ENCODE measurements at places on chromosomes 13 and 19.

DNA sequence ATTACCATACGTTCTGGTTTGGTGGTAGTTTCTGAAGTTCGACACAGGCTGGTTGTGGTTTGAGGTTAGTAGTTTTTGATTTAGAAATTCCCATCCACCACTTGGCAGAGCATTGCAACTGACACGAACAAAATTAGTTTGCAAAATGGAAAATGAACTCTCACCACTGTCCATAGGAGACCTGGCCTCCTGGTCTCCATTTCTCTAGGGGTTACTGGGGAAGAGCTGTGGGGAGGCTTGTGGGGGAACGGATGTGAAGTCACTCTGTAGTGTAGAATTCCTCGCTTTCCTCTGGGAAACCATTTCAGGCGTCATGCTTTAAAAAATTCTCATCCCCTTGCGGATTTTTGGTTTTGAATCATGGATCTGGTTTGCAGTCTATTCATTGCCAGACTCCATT, 321.5 kb upstream of the MAB21L1 start:
- DNase-seq, result no peak

- DNase-seq, result peak; percentile 76
Measured at GRCh38 chr19:10686661-10687517, 14.3 kb upstream of the QTRT1 start.

DNA sequence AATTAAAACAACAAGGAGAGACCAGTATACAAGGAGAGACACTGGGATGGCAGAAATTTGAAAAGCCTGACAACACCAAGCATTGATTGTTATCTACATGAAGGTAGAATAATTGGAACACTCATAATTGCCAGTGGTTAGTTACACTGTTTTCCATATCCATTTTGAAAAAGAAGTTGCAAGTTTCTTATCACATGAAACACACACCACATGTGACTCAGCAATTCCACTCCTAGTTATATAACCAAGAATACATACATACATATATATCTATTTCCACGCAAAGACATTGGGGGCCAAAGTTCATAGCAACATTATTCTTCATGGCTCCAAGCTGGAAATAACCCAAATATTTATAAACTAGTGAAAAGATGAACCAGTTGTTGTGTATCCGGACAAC, 15.2 kb upstream of the PABPC3 start:
- no peak for DNase-seq

- no peak for DNase-seq
Measured at GRCh38 chr19:36773223-36773579, 594 bp upstream of the ZNF850 start.

DNA sequence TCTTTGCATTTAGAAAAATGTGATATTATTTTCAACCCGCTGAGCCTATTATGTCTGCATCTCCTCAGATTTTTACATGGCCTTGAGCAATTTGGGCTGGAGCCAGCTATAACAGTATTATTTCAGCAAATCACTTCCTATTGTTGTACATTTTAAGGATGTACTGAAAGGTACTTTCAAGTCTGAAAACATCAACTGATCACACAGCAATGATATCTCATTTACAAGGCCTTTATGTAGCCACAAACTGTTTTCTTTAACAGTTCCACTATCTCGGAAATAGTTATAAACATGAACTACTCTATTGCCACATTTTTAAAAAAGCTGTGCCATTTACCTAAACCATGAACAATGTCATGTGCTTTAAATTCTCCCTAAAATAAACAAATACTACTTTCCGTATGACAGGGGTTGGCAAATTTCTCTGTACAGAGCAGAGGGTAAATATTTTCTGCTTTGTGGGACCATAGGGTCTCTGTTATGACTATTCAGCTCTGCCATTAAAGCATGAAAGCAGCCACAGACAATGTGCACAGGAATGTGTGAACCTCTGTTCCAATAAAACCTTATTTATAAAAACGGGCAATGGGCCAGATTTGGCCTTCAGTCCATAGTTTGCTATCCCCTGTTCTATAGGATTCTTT, 560.4 kb downstream of the GPC6 start:
- DNase-seq, result no peak

GRCh38 chr19:52734331-52734892, 432 bp downstream of the ZNF611 start:
- DNase-seq, result no peak

DNA sequence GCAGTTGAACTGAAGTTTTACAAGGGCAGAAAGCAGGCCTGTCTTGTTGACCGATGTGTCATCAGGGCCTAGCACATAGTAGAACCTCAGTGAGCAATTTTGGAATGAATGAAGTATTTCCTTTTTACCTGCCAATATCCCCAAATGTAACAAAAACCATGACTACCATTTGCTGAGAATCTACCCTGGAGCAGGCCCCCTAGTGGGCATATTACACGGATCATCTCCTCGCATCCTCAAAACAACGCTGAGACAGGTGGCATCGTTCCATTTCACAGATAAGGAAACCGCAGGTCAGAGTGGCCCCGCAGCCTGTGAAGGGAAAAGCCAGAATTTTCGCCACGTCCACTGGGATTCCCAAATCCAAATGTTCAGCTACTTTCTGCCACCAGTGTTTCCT, 77.9 kb downstream of the CACNA1A start:
- DNase-seq, result no peak

DNA sequence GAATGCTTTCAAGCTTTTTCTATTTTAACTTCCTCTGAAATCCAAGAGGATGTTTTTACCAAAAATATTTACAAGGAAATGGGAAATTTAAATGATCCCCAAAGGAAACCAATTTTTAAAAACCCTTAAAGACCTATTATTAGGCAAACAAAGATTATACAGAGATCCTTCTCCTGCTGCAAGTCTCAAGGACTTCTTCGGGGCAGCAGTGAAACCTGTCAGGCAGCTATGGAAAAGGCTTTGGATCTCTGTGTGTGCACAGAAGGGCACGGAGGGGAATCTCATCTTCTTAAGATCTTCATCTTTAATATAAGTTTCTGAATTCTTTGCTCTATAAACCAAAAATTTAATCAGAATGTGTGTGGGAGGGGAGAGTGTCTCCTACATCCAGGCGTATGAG, 36.0 kb upstream of the CLDN10 start:
- no peak for DNase-seq

DNA sequence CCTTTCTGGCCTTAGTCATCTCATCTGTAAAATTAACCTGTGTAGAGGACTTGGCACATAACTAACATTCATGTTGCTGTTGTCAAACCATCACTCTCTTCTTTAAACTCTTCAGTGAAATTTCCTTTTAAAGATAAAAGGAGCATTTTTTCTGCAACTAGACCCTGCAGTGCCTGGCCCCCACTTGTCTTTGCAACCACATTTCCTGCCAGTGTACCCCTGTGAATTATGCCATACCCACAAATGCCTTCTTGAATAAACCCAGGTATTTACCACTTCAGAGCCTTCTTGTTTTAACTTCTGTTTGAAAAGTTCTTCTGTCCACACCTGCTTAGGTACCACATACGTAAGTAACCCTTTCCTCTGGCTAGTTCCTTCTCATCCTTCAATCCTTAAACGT, 118.8 kb downstream of the CDK8 start:
- no peak for DNase-seq

DNA sequence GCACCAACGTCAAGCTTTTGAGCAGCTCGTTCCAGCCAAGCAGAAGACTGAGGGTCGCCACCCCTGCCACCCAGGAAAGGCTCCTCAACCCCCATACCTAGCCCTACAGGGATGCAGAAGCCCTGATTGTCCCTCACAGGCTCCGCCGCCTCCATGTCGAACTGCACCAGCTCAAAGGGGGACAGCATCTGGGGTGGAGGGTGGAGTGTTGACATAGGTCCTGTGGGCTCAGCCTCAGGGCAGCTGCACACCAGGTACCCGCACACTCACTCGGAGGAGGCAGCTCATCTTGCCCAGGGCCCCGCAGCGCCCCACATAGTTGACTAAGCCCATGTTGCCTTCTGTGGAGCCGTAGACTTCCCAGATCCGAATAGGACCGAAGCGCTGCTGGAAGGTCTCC, 11.6 kb downstream of the SLC27A5 start:
- no peak for DNase-seq

- DNase-seq, result peak; percentile 60
Measured at GRCh38 chr19:53333463-53334449, at the start of gene ZNF845. ZNF845 (plus strand) TSS chr19:53333749; CDS start chr19:53341308, 7,559 bp downstream.

- no peak for DNase-seq
Measured at GRCh38 chr19:11300811-11301120, 4.8 kb downstream of the TSPAN16 start.

GRCh38 chr19:50447750-50448149, 15.1 kb downstream of the MYBPC2 start:
- DNase-seq, result no peak

DNA sequence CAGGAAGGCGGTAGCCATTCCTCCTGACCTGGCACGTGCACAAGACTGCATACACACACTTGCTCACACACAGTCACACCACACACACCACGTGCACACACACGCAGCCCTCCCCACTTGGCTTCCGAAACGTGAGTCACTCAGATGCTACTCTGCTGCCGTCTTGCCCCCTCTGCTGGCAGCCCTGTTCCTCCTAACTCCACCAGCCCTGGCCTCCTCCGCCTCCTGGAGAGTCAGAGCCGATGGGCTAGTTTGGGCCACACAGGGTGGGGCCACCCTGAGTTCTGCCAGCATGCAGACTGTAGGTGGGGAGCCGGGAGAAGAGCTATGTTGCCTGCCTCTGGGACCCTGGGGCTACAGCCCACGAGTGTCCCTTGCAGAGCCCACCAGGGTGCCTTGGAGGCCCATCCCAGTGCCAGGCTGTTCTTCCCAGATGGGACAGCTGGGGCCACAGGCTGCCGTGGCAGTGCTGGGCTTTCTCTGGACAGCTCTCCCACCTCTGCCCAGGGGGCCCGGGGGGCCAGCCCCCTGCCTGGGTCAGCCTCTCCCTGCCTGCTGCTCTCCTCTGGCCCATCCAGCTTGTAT, 12.1 kb downstream of the PIN1 start:
- no peak for DNase-seq

- no peak for DNase-seq
Measured at GRCh38 chr19:21202865-21203494, 61.1 kb downstream of the ZNF431 start.

GRCh38 chr19:18430417-18431144, 7.4 kb downstream of the ISYNA1 start:
- DNase-seq, result no peak

DNA sequence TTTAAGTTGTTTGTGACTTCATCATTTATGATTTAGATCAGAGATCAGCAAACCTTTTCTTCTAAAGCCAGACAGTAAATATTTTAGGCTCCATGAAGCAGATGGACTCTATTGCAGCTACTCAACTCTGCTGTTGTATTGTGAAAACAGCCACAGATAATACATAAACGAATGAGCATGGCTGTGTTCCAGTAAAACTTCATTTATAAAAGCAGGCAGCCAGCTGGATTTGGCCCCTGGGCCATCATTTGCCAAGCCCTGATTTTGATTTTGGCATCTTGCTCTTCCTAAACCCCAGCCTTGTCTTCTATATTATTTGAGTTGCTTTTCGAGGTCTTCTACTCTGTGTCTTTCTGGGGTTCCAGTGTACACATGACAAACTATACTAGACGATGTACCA, 41.3 kb downstream of the RNASEH2B start:
- no peak for DNase-seq

DNA sequence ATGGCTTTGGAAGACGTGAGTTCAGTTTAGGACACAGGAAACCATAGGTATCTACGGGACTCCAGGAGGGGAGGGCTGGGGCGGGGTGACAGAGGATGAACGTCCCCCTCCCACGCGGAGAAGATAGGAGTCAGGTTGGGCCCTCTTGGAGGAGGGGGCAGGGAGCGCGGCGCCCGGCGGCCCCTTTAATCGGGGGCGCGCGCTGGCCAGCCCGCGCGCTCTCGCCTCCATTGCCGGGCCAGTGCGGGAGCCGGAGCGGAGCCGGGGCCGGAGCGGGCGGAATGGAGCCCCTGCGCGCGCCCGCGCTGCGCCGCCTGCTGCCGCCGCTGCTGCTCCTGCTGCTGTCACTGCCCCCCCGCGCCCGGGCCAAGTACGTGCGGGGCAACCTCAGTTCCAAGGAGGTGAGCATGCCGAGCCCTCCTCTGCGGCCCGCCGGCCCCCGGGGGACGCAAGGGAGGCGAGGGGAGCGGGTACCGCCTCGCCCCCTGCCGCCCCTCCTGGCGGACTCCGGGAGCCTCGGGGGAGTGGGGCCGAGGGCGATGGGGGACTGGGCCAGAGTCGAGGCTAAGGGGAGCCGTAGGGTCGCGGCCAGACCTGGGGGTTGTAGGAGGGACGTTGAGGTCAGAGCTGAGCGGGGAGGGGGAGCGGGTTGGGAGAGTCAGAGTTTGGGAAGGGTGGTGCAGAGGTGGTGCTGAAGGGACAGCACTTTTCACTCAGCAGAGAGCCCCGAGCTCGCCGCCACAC, at the start of gene TMEM145:
Gene TMEM145, plus strand, starts transcription at position 214 of the 744 bp plus-strand sequence. Its CDS starts 68 bp downstream, at position 282.
- DNase-seq, result no peak

DNA sequence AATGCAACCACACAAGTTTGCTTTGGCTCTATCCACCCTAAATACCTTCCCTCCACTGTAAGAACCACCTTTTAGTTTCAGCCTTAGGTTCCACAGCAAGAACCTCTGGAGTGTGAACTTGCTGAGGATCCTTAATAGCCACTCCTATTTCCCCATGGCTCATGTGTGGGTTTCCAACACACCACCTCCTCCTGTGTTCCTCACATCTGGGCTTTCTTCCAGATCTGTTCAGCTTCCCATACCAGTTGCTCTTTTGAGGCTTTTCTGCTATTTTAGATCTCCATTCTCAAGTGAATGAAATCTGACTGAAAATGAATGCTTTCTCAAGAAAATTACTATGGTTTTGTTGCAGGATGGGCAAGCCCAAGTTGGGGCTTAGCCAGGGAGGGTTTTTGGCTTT, 104.8 kb upstream of the MIR17HG start:
- DNase-seq, result no peak

- DNase-seq, result no peak
Measured at GRCh38 chr13:99246100-99246499, 12.1 kb downstream of the GPR18 start.

GRCh38 chr13:80755910-80756309, 415.0 kb upstream of the SPRY2 start:
- DNase-seq, result no peak

- DNase-seq, result no peak
Measured at GRCh38 chr13:33003458-33004019, 12.7 kb upstream of the KL start.

DNA sequence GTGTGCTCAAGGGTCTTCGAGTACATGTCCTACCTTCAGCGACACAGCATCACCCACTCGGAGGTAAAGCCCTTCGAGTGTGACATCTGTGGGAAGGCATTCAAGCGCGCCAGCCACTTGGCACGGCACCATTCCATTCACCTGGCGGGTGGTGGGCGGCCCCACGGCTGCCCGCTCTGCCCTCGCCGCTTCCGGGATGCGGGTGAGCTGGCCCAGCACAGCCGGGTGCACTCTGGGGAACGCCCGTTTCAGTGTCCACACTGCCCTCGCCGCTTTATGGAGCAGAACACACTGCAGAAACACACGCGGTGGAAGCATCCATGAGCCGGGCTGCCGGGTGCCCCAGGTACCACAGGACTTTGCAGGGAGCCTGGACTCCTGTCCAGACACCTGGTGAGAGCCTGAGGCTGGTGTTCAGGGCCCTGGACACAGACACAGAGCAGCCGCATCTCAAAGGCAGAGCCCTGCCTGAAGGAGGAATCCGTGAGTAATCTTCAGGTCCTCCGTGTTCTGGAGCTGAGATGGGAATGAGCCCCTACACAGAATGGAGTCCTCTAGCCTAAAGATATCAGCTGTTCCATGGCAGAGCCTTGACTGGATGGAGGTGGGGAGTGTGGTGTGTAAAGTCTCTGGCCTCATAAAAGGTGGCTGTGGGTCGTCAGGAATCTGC, 1.5 kb downstream of the ZNF581 start:
- no peak for DNase-seq

Measured in nucleus accumbens (tissue), 56 donors.